ENCODE measurements at places on chromosomes 5 and 9.

GRCh38 chr9:96565671-96566497 is 53.8 kb downstream of the CDC14B start:
- peak; percentile 51 for DNase-seq

DNA sequence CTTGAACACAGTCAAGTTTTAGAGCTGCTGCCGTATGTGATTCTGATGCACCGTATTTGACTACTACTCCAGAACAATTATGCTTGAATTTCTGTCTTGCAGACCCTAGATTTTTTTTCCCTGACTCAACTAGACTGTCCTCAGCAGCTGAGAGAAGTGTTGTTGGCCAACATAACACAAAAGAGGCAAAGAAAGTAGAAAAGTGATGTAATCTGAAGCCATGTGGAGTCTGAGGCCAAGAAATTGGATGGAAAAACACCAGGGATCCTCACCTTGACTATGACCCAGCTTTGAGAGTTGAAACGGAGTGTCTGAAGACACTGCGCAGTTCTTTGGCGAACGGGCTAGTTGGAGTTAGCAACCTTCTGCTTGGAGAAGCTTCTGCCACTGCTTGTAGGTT is 36.3 kb upstream of the FGF1 start:
- no peak for DNase-seq

- DNase-seq, result no peak
Observed at GRCh38 chr5:1405539-1406530, 39.4 kb downstream of the SLC6A3 start.

DNA sequence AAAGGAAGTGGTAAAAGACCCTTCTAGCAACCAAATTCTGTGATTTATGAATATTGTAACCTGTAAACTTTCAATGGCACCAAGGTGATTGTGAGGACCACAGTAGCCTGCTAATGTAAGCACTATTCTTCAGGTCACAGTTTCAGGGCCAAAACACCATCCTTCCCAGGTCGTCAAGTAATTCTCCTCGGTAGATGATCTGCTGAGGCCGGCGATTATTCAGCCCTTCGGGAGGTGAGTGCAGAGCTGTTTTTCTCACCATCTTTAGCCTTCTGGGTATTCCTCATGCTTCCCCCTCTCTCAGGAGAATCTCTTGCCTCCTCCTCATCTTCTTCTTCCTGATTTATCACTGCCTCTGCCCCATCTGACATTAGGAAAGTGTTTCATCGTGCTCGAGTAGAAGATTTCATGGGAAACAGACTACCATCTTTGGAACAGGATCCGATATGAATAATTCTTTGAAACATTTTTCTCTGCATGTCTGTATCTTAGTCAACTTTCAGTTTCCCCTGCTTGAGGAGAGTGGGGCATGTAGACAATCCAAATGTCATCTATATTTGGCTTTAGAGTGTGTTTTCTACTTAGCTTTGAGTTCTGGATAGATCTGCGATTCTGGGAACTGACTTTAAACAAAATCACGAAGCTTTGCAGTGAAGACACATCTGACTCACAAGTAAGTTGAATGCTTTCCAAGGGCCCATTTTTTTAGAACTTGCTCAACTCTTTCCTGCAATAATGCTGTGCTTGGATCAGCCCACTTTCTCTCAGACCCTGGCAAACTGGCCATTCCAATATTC is 173.9 kb downstream of the AOPEP start:
- DNase-seq, result no peak

DNA sequence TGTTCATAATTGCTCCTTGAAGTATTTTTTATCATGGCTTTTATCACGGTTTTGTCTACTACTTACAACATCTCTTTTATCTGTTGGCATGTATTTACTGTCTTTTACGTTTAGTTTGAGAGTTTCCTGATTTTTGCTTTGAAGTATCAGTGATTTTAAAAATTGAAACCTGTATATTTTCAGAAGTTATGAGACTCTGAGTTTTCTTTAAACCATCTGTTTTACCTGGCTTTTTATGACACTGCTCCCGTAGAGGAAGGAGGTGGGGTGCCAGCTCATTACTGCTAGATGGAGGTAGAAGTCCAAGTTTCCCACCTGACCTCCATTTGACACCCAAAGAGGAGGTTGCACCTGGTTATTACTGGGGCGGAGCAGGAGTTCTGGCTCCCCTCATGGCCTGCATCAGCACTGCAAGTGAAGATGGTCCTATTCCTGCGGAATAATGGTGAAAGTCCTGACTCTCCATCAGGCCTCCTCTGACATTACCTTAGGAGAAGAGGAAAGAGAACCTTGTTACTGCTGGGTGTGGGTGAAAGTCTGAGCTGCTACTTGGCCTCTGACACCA is 10.0 kb upstream of the ZNF131 start:
- peak; percentile 60 for DNase-seq

DNA sequence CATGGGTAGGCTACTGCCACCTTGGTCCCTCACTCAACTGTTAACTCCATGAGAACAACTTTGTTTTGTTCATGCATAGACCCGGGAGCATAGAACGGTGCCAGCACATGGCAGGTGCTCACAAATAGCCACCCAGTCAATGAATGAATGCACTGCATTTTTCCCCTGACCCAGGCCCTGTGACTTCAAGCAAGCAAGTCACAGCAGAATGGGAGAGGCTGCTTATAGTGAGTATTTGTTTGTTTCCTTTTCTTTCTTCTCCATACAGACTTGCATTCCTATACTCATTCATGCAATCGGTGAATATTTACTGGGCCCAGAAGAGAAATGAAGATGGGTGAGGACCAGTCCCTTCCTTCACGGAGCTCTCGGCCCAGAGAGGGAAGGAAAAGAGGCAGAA is 62.0 kb downstream of the SHB start:
- DNase-seq, result no peak

DNA sequence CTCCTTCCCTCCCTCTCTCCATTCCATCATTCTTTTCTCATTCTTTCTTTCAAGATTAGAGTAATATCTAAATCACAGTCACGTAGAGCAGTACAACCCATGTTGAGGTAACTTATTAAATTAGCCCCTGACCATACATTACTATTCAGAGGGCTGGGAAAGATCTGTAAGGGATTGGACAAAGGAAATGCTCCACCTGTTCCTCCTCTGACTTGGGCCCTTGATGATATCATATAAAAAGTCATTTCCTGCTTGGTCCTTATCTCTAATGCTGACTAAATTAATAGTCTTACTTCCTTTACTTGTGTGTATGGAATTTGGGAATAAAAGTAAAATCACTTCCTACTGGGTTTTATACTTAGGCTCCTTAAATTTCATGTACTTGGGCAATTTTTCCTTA is 40.8 kb downstream of the SNX18 start:
- no peak for DNase-seq

GRCh38 chr5:80654054-80654390 is 430 bp upstream of the MSH3 start:
- no peak for DNase-seq

Data from T-helper 2 cell (primary cell).